Stimulated activated CD8-positive, alpha-beta memory T cell treated with anti-CD3 and anti-CD28 coated beads, Interleukin-15, amount 100 ng/mL, for 24 hours (primary cell): ENCODE measurements at places on chromosomes 2 and 18.

- DNase-seq, result no peak
Measured at GRCh38 chr2:176709149-176709951, 440.1 kb downstream of the MTX2 start.

- no peak for DNase-seq
Measured at GRCh38 chr2:144325086-144325485, 194.8 kb downstream of the ZEB2 start.

- DNase-seq, result no peak
Measured at GRCh38 chr2:234075518-234075915, 25.0 kb downstream of the SPP2 start.

- no peak for DNase-seq
Measured at GRCh38 chr2:240068193-240068592, 14.9 kb upstream of the OR6B3 start.

- DNase-seq, result no peak
Measured at GRCh38 chr2:159091381-159091780, 122.9 kb downstream of the TANC1 start.

DNA sequence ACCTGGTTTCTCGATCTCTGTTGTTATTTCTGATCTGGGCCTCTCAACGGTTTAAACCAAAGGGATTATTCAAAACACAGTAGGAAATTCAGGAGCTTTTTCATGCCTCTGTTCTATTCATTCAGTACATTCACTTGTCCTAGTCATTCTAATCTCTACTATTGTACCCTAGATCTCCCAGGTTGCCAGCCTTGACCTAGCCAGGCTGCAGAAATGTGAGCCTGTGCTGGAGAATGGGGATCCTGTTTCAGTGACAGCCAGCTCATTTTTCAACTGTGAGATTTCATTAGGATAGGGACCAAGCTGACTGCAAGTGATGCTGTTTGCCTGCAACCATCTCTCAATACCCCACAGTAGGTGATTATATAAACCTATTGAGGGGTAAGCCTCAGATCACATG lies 186.2 kb downstream of the CMPK2 start:
- no peak for DNase-seq

GRCh38 chr2:217250013-217250524 lies 390.2 kb upstream of the TNP1 start:
- no peak for DNase-seq

GRCh38 chr2:47508641-47509040 lies 105.7 kb downstream of the MSH2 start:
- no peak for DNase-seq

DNA sequence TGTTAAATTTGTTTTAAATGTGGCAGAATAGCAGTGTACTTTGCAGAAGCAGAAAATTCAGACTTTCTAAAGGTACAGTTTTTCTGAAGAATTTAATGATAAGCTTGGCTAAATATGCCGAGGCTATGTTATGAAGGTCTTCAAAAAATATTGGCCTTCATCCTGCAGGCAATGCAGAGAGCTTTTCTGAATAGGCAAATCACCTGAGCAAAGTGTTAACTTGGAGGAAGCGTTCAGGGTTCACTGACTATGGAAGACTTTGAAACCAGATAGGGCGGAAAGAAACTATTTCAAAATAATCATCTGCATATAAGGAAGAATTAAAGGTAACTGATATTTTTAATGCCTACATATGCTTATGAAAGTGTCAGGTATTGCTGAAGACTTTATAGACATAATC lies 133.7 kb upstream of the SETBP1 start:
- no peak for DNase-seq

DNA sequence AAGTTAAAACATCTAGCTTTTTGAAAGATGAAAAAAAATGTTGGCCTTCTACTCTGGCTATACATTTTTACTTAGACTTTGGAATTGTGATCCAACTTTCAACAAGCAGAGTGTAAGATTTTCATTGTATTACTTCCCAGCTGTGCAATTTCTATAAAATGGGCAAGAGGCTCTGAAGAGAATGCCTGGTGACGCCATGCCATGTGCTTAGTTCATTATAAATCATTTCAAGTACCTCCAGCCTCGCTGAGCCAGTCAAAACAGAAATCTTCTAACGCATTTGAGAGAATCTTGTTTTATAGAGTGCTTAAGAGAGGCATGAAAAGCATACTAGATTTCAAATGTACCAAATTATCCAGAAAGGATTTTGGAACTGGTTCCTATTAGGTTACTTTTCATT lies 10.1 kb upstream of the STK17B start:
- no peak for DNase-seq

GRCh38 chr2:65478498-65479135 lies 46.2 kb upstream of the SPRED2 start:
- DNase-seq, result no peak

GRCh38 chr2:138058427-138058826 lies 94.2 kb downstream of the HNMT start:
- DNase-seq, result no peak

GRCh38 chr2:239579081-239579480 lies 178.3 kb upstream of the HDAC4 start:
- DNase-seq, result no peak

GRCh38 chr2:230680463-230681170 lies 32.0 kb upstream of the CAB39 start:
- DNase-seq, result no peak

DNA sequence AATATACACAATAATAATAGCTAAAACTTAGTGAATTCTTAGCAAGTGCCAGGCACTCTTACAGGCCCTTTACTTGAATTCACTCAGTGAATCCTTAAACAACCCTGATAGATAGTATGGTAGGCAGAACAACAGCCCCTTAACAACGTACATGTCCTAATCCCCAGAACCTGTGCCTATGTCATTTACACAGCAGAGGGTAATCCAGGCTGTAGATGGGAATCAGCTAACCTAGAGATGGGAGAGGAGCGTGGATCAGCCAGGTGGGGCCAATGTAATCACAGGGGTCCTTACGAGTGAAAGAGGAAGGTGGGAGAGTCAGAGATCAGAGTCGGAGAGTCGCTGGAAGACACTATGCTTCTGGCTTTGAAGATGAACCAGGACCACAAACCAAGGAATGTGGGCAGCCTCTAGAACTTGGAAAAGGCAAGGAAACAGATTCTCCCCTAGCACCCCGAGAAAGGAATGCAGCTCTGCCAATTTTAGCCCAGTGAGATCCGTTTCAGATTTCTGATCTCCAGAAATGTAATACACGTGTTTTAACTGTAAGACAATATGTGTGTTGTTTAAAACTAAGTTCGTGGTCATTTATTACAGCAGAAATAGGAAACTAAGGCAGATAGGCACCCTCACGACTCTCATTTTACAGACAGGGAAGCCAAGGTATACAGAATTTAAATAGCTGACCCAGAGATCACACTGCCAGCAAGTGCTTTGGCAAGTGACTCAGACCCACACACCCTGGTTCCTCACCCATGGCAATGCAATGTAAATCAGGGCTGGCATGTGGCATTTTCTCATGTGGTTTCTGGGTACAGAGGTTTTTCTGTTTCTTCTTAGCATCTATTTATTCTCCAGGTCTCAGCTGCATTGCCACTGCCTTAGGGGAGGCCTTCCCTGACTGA lies 68.9 kb downstream of the DOCK10 start:
- DNase-seq, result no peak
